Liver (tissue), 10 donors: ENCODE measurements at places on chromosomes 12 and 14. TPM values are rescaled to one million over a fixed set of nuclear protein-coding genes. Genes with fewer than 3 reads are reported as not detected.

Gene BTG1
- total RNA-seq, result 16.4 TPM

Gene FOXG1
- not detected for total RNA-seq

Gene IL31
- total RNA-seq, result not detected

Gene AMN
- 2.1 TPM for total RNA-seq

Gene DHH
- 0.09 TPM for total RNA-seq

Gene CIROP
- not detected for total RNA-seq

Gene CNTN1
- 0.25 TPM for total RNA-seq

Gene MFAP5
- 0.42 TPM for total RNA-seq

GRCh38 chr12:80681-81190 is 14.2 kb downstream of the IQSEC3 start:
- no peak overlapping the region for H3K4me3 ChIP-seq
- H3K4me1 ChIP-seq, result no peaks in the 10 kb centered on the region
- no peaks in the 10 kb centered on the region for H3K36me3 ChIP-seq
- no peaks in the 10 kb centered on the region for H3K27me3 ChIP-seq
- DNase-seq, result no peak

- no peak overlapping the region for H3K4me3 ChIP-seq
- no peaks in the 10 kb centered on the region for H3K36me3 ChIP-seq
- peaks cover 22% of the 10 kb centered on the region for H3K4me1 ChIP-seq
- no peaks in the 10 kb centered on the region for H3K27me3 ChIP-seq
These were observed 18.2 kb downstream of the IFNG-AS1 start for GRCh38 chr12:68007466-68007865.

DNA sequence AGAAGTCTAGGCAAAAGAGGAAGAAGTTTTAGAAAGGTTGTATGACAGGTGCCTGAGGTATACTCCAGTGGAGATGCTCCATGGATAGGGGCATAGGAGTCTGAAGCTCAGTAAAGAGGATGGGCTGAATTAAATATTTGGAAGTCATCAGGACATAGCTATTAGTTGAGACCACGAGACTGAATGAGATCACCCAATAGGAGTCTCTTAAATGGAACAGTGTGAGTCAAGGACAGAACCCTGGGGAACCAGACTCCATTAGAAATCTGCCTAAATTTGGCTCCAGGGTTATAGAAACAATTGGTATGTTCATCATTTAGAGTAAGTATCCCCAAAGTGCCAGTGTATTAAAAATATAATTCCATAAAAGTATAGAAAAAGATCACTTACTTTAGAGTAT is 172.6 kb downstream of the PRKCH start:
- peaks cover 12% of the 10 kb centered on the region for H3K4me1 ChIP-seq
- no peak for DNase-seq
- no peak overlapping the region for H3K4me3 ChIP-seq

- no peak overlapping the region for H3K4me3 ChIP-seq
- no peaks in the 10 kb centered on the region for H3K36me3 ChIP-seq
- H3K27ac ChIP-seq, result no peak overlapping the region
- no peaks in the 10 kb centered on the region for H3K4me1 ChIP-seq
- DNase-seq, result no peak
These were observed 1193.7 kb downstream of the GALC start for GRCh38 chr14:86799244-86799647.

- no peak overlapping the region for H3K27ac ChIP-seq
- peak; percentile 38 for DNase-seq
- H3K4me3 ChIP-seq, result no peak overlapping the region
- H3K27me3 ChIP-seq, result no peaks in the 10 kb centered on the region
These were observed 991.9 kb downstream of the TMEM121 start for GRCh38 chr14:106518054-106518943.

GRCh38 chr12:99027461-99027860 is 382.4 kb downstream of the APAF1 start:
- H3K4me1 ChIP-seq, result no peaks in the 10 kb centered on the region
- no peak for DNase-seq
- H3K36me3 ChIP-seq, result no peaks in the 10 kb centered on the region
- no peaks in the 10 kb centered on the region for H3K27me3 ChIP-seq
- H3K4me3 ChIP-seq, result no peak overlapping the region

GRCh38 chr12:89762498-89763170 is 54.0 kb upstream of the ATP2B1 start:
- H3K36me3 ChIP-seq, result no peaks in the 10 kb centered on the region
- no peak for DNase-seq
- no peaks in the 10 kb centered on the region for H3K4me1 ChIP-seq
- no peak overlapping the region for H3K4me3 ChIP-seq
- H3K27ac ChIP-seq, result no peak overlapping the region

- H3K4me1 ChIP-seq, result no peaks in the 10 kb centered on the region
- H3K27ac ChIP-seq, result no peak overlapping the region
- no peak for DNase-seq
- H3K4me3 ChIP-seq, result no peak overlapping the region
These were observed 188.6 kb downstream of the CRADD start for GRCh38 chr12:93865751-93866150.

DNA sequence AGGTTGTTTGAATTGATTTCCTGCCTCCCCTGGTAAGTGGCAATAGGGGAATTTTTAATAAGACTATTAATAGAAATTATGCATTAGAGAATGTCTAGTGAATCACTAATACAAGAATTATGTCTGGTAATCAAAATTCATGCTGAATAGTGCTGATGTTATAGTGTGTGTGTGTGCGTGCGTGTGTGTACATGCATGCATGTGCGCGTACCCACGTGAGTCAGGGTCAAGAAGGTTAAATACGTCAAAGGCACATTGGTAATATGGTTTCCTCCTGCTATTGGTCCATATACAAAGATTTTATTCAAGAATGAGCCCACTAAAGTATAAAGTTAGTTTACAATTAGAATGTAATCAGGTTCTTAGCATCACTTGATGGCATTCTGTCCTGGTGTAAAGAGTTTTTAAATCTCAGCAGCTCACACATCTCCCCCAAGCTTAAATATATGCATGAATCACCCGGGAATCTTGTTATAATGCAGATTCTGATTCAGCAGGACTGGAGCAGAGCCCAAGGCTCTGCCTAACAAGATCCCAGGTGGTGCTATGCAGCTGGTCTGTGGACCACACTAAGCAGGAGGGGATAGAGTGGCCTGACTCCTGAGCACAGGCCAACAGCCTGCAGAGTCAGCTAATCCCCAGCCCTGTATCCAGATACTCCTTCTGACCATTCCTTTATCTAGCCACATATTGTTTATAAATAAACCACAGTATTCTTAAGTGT is 43.9 kb downstream of the TTC9 start:
- no peak for DNase-seq
- H3K36me3 ChIP-seq, result no peaks in the 10 kb centered on the region
- no peak overlapping the region for H3K27ac ChIP-seq
- no peak overlapping the region for H3K4me3 ChIP-seq
- peaks cover 8% of the 10 kb centered on the region for H3K4me1 ChIP-seq
- no peaks in the 10 kb centered on the region for H3K27me3 ChIP-seq

DNA sequence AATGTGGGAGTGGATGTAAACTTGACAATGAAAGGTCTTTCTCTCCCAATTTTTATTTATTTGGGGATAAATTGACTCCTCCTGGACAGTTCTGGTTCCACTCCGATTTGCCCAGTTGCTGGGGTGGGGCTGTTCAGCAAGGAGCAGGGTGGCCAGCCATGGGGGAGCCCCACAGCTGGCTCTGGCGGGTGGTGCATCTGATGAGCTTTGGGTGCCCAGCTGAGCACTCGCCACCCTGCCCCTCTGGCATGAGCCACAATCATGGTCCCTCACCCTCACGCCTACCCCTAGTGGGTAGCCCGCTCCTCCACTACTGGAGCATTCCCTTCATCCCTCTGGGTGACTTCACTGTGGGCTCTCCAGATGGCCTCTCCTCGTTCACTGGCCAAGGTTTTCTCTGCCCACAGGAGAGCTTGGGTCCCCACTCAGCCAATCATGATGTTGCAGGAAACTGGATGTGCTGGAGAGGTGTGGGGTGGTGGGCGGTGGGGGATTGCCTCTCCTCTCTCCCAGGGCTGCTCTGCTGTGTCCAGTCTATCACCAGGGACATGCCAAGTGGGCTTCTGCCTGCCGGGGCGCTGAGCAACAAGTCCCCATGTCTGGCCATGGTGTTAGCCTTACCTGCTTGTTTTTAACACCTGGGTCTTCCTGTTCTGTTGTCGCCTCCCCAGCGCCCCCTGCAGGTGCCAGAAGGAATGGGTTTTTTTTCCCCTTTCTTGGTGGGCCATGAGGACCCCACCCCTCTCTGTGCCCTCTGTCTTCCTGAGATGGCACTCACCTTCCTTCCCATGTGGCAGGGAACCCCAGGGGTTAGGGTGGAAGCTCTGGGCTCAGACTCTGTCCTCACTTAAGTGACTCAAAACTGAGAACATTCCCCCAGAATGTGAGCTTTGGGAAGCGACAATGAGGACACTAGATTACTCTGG is 3.4 kb downstream of the CYP46A1 start:
- no peaks in the 10 kb centered on the region for H3K36me3 ChIP-seq
- H3K4me1 ChIP-seq, result peaks cover 10% of the 10 kb centered on the region
- no peaks in the 10 kb centered on the region for H3K27me3 ChIP-seq
- H3K4me3 ChIP-seq, result no peak overlapping the region

DNA sequence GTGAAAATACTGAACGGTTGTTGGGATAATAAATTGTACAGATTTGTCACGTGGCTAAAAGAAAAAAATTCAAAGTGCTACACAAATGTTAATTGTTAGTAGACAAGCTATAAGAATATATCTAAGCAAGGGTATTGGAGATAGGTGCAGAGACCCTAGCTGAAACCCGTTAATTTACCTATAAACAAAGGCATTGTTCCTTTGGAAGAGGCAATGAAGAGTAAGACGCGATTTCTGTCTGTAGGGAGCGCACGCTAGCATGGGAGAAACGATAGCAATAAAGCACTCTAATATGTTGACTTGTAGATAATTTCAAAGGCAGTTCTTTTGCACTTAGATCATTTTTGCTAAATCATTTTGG is 565 bp downstream of the CCDC77 start:
- H3K36me3 ChIP-seq, result no peaks in the 10 kb centered on the region
- no peak for DNase-seq
- no peaks in the 10 kb centered on the region for H3K27me3 ChIP-seq
- H3K27ac ChIP-seq, result no peak overlapping the region
- H3K4me1 ChIP-seq, result no peaks in the 10 kb centered on the region
- peak overlapping the region; percentile 96 for H3K4me3 ChIP-seq

DNA sequence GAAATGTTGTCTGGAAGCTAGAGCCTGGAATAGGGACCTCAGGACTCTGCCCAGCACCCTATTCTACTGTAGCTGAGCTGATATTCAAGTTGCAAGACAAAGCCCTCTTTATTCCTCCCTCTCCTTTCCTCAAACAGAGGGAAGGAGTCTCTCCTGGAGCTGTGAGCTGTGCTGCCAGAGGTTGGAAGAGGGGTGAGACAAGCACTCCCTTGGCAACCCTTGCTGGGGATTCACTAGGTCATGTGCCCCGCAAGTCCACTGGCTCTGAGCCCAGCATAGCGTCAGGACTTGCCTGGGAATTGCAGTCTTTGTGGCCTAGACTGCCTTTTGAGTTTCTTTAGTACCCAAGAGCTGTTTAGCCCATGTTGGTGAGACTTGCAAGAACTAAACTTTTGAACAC is 11.4 kb upstream of the ASCL1 start:
- DNase-seq, result no peak
- no peaks in the 10 kb centered on the region for H3K36me3 ChIP-seq
- H3K27ac ChIP-seq, result no peak overlapping the region
- no peaks in the 10 kb centered on the region for H3K27me3 ChIP-seq
- H3K4me3 ChIP-seq, result no peak overlapping the region
- peaks cover 19% of the 10 kb centered on the region for H3K4me1 ChIP-seq

DNA sequence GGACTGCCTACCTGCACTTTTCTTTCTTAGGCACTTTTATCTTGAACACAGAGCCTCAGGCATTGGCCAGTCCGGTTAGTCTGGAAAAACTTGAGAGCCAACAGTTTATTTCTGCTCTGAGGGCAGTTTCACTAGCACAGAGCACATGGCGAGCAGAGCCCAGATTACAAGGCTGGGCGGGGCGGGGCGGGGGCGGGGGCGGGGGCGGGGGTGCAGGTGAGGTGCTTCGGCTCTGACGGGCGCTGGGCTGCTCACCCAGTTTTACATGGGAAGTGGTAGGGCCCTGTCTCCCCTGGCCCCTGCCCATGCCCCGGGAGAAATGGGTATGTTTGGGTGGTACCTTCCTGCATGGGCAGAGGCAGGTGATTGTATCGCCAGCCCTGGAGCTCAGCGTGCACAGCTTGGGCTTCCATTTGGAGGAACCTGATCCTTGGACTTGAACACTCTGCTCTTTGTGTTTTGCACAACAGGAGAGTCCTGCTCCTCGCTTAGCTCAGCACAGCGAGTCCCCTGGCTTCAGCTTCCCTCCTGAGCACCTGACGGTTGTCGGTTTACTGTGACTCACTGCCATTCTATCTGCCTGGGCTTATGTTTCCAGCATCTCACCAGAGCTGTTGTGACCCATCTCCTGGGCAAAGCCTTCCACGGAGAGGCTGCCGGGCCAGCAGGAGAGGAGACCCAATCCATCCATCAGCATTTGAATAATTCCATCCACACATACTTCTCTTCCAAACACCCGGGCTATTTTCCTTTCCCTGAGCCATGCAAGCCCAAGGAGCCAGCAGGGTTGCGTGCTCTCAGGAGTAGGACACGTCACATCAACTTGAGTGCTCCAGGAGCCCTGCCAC is 108.5 kb downstream of the ARF6 start:
- peak; percentile 73 for DNase-seq
- peak overlapping the region; percentile 18 for H3K4me3 ChIP-seq
- H3K27ac ChIP-seq, result peak overlapping the region; percentile 92

- peaks cover 15% of the 10 kb centered on the region for H3K36me3 ChIP-seq
- no peak overlapping the region for H3K27ac ChIP-seq
- H3K4me3 ChIP-seq, result no peak overlapping the region
- H3K4me1 ChIP-seq, result no peaks in the 10 kb centered on the region
- DNase-seq, result no peak
These were observed 24.9 kb downstream of the DEGS2 start for GRCh38 chr14:100134586-100134985.

GRCh38 chr14:32824195-32824594 is 114.5 kb upstream of the NPAS3 start:
- H3K27ac ChIP-seq, result no peak overlapping the region
- no peak for DNase-seq
- H3K4me1 ChIP-seq, result no peaks in the 10 kb centered on the region
- H3K27me3 ChIP-seq, result no peaks in the 10 kb centered on the region
- no peaks in the 10 kb centered on the region for H3K36me3 ChIP-seq

DNA sequence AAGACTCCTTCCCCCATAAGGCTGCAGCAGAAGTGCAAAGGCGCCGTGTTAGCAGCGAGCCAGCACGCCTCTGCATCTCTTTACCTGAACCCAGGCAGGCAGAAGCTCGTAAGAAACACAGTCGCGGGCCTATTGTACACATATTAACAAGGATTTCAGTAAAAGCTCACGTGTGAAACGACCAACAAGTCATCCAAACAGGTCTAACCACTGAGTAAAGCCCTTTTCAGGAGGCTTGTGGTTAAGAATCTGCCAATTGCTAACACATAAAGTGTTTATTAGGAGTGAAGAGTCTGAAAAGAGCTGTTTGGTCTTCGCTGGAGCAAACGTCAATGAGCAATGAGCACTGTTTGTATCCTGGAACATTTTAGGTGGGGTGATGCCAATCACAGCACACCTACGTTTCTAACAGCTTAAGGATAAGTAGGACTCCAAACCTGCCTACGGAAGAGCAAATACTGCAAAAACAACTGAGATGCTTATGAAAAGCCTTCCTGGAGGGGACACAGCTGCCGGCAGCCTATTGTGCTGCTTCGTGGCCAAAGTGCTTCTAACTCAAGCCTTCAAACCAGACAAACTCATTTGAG is 43.1 kb downstream of the PRKAB1 start:
- no peak overlapping the region for H3K27ac ChIP-seq
- DNase-seq, result no peak
- H3K4me1 ChIP-seq, result no peaks in the 10 kb centered on the region
- H3K36me3 ChIP-seq, result no peaks in the 10 kb centered on the region
